Psoas muscle (tissue), 8 donors: ENCODE measurements at places on chromosomes 1 and 21. TPM values are rescaled to one million over a fixed set of nuclear protein-coding genes. Genes with fewer than 3 reads are reported as not detected.

- no peak for DNase-seq
- no peaks in the 10 kb centered on the region for H3K36me3 ChIP-seq
- no peaks in the 10 kb centered on the region for H3K4me1 ChIP-seq
- no peaks in the 10 kb centered on the region for H3K27me3 ChIP-seq
- no peak overlapping the region for H3K4me3 ChIP-seq
- no peak overlapping the region for H3K27ac ChIP-seq
These were observed 64.5 kb upstream of the CHRM3 start for GRCh38 chr1:239321877-239322276.

- H3K27me3 ChIP-seq = peaks cover 46% of the 10 kb centered on the region
- H3K4me1 ChIP-seq = no peaks in the 10 kb centered on the region
- no peak within 1 kb of the TSS for H3K4me3 ChIP-seq
- DNase-seq = no peak
- no peak within 1 kb of the TSS for H3K27ac ChIP-seq
These were observed at the start of gene KRTAP12-4 for GRCh38 chr21:44654576-44655175. Gene KRTAP12-4 (minus strand): TSS chr21:44654659. CDS start chr21:44654614, 45 bp downstream.

DNA sequence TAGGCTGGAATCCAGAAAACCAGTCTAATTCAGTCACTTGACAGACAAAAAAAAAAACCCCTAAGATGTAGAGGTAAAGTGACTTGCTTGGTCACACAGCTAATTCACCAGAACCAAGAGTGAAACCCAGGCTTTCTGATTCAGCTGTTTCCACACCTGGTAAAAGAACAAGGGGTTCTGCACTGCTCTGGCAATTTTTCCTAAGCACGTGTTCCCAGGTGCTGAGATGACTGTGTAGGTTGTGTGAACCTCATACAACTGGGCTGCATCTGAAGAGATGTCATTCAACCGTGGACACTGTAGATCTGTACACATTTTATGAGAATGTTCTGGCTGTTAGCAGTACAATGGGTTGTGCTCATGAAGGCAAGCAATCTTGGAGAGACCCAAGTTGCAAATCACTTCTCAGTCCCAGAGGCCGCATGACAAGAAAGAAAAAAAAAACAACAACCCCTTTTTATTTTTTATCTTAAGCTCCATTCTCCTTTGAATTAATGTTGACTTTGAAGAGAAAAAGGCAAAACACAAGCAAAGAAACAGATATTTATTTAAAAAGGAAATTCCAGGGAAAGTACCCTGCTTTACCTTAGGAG lies 95.4 kb downstream of the INTS7 start:
- H3K4me3 ChIP-seq = no peak overlapping the region
- H3K4me1 ChIP-seq = no peaks in the 10 kb centered on the region
- DNase-seq = no peak

DNA sequence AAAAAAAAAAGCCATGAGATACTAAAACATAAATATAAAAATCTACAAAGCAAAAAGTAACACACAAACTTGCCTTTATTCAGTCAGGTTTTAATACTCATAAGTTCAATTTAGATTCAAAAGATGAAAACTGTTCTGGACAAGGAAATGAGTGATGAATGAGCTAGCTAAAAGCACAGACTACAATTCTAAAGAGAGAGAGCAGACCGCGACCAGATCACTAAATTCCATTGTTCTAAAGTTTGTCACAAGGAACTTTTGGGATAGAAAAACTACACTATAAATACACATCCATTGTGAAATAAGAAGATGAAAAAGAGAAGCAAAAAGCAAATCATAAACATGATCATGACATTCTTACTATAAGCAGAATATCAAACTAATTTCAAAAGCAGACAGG lies 1.7 kb downstream of the ODF2L start:
- H3K27ac ChIP-seq = no peak overlapping the region
- peak overlapping the region; percentile 93 for H3K4me3 ChIP-seq
- H3K4me1 ChIP-seq = peaks cover 6% of the 10 kb centered on the region
- H3K36me3 ChIP-seq = no peaks in the 10 kb centered on the region

DNA sequence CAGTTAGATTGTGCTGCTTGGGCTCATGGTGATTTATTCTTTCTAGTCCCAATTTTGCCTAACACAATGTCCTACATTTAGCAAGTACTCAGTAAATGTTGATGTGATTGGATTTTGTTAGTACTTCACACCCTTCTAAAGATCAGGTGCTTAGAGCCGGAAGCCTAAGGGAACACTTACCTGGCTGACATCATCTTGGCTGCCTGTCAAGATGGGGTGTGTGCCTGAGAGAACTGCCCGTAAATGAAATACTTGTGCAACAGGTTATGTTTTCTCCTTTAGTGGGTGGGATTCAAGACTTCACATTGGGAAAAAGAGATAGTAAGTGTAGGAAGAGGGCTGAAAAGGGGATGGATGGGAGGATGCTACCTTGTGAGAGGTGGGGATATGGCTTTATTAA lies 75.5 kb upstream of the MACF1 start:
- H3K27ac ChIP-seq = no peak overlapping the region
- no peaks in the 10 kb centered on the region for H3K27me3 ChIP-seq
- no peak for DNase-seq

ACTN2 gene
- 792 TPM for polyA plus RNA-seq

HPCAL4 gene
- 3.2 TPM for polyA plus RNA-seq
